ENCODE measurements at places on chromosomes 16 and 17.

GRCh38 chr16:52436339-52437276, 110.3 kb downstream of the TOX3 start:
- DNase-seq, result no peak

- DNase-seq, result no peak
Measured at GRCh38 chr17:2057760-2058585, 3.1 kb downstream of the HIC1 start.

DNA sequence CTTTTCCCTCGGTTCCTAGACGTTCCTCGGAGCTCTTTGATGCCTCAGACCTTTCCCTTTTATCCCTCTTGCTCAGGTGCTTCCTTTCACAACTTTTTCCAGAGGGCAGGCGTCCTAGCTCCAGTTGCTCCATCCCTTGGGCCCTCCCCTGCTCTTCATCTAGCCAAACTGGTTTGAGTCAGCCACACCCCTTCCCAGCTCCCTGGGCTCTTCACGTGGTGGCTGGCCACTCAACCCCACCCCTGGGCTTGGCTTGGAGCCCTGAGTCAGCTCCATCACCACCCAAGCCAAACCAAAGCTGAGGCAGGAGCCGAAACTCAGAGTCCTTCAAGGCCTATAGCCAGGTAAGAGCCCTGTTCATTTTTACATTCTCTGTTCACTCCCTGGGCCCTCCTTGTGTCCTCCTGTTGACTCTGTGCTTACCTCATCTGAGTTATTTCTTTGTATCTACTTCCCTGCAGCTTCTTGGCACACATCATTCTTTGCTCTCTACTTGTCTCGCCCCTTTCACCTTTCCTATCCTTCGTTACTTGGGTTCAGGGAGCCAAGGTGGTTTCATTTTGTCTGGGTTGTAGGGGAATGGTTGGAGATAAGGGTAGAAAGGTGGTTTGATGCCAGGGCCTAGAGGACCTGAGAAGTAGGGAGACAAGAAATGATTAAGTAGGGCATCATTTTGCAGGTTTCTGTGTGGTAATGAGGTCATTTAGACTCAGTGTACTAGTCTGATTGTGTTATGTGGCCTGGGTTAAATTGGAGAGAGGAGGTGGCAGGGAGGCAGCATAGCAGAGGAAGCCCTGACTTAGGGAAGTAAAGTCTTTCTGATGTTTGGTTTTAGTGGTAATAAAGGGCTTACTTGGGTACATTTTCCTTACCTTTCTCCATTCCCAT, 7.6 kb upstream of the PHKG2 start:
- DNase-seq, result no peak

GRCh38 chr17:73900516-73900915, 256.3 kb upstream of the SDK2 start:
- no peak for DNase-seq

GRCh38 chr17:81345228-81346089, 49.8 kb upstream of the BAHCC1 start:
- no peak for DNase-seq

- DNase-seq, result no peak
Measured at GRCh38 chr16:30533146-30533522, 1.5 kb downstream of the ZNF747 start.

DNA sequence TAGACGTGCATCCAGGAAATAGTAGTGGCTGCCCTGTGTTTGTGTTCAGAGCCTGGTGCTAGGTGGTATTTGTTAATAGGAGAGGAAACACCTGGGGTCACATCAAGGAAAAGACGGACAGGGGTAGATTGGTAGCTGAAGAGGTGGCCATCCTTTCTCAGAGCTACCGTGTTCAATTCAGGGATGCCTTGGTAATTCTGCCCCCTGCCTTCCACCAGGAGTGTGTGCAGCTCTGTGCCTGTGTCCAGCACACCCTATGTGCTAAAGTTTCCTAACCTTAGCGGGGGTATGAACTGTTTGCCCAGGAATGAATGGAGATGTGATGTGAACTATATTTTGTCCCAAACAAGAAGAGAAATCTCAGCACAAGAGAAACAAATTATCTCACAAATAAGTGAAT, 174.1 kb upstream of the MPHOSPH6 start:
- DNase-seq, result no peak

DNA sequence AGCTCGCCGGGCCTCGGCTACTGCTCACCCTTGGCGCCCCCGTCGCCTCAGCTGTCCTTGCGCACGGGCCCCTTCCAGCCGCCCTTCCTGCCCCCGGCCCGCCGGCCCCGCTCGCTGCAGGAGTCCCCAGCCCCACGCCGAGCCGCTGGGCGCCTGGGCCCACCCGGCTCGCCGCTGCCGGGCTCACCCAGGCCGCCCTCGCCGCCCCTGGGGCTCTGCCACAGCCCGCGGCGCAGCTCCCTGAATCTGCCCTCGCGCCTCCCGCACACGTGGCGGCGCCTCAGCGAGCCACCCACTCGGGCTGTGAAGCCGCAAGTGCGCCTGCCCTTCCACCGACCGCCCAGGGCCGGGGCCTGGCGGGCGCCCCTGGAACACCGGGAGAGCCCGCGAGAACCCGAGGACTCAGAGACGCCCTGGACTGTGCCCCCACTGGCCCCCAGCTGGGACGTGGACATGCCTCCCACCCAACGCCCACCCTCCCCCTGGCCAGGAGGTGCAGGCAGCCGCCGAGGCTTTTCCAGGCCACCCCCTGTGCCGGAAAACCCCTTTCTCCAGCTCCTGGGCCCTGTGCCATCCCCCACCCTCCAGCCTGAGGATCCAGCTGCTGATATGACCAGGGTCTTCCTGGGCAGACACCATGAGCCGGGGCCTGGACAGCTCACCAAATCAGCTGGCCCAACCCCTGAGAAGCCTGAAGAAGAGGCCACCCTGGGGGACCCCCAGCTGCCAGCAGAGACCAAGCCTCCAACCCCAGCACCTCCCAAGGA, 12.8 kb downstream of the MYO15A start:
- no peak for DNase-seq

- no peak for DNase-seq
Measured at GRCh38 chr16:28101533-28101890, 38.0 kb upstream of the GSG1L start.

DNA sequence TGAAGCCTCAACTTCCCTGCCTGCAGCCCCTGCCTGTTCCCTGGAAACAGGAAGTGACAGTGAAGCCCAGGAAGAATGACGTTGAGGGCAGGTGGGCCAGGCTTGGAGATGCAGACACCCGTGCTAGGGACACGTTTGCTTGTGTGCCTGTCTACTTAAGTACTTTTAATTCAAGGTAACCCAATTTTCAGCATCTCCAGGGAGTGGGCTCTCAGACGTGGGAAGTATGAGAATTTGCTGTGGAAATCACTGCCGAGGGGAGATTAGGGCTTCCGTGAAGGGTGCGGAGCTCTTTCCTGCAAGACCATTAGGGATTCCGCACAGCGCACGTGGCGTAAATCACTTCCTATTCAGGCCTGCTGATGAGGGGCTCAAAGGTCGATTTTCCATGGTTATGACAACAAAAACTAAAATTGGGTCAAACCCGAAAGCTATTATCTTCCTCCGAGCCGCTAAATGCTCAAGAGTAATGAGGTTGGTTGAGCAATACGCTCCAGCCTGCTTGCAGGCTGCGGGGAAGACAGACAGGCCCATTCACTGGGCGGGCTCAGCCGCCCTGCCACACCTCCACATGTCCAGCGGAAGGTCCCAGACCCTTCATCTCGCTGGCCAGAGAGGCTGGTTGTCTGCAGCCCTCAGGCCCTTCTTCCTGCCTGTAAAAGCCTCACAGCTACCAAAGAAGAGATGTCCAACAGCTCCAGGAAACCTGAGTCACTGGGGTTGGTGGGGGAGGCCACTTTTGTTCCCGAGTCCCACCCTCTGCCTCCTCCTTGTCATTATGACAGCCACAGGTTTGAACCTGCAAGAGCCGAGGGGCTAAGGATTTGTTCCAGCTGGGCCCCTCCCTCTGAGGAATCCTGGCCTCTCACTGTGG, 109.9 kb downstream of the RBFOX3 start:
- DNase-seq, result no peak

DNA sequence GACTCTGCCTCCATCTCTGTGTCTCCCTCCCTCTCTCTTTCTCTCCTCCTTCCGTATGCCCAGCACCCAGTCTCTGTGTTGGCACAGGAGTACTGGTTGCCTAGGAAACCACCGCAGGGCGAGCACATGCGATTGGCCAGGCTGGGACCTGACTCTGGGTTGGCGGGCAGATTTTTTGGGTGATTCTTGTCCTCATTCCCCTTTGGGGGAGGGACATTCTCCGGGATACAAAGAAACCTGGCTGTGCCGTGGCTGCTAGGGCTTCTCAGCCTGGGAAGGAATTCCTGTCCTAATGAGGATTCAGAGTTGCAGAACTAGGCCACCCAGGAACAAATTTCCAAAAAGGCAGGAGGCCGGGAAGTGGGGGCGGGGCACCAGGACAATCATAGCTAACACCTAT, 168.9 kb downstream of the SHISA9 start:
- no peak for DNase-seq

DNA sequence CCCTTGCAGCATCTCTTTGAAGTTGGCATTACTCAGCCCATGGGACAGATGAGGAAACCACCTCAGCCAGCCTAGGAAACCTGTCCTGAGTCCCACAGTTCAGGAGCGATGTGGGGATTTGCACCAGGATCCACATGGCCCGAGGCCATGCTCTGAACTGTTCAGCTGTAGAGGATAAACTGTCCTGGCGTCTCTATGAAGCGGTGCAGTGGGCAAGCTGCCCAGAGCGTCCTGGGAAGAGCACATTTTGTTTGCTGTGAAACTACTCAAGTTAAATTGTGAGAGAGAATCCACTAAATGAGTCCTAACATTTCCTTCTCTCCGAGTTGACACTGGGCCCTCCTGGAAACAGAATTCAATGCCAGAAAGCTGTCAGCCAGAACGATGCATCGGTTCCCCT, 276.6 kb upstream of the TNRC6C start:
- no peak for DNase-seq

GRCh38 chr16:86970279-86970678, 346.9 kb downstream of the C16orf95 start:
- DNase-seq, result no peak

GRCh38 chr17:9350080-9350479, 225.5 kb downstream of the STX8 start:
- DNase-seq, result peak; percentile 80

DNA sequence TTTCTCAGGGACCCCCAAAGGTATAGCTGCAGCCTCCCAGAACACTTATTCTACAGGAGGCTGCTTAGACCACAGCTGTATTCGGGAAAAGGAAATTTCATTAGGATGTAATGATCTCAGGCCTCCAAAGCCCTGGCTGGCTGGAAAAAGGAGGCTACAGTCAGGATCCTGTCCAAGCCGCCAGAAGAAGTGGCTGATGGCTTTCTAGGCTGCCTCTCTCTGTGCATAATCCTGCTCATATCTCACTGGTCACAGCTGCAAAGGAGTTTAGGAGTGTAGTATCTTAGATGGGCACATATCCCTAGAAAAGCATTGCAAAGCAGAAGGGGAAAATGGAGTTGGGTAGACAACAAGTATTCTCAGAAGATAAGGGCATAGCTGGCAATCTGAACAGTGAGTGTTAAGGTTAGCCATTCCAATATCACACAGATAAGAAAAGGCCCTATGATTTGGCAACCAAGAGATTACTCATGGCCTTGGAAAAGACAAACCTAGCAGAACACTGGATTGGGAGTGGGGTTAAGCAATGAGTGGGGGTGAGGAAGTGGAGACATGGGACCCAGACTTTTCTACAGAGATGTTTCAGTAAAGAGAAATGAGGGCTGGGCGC, 26.0 kb upstream of the PRKCA start:
- no peak for DNase-seq

- DNase-seq, result no peak
Measured at GRCh38 chr16:49085686-49086085, 196.0 kb downstream of the CBLN1 start.

- no peak for DNase-seq
Measured at GRCh38 chr17:17551361-17551760, 40.1 kb downstream of the PEMT start.

GRCh38 chr17:48175692-48176470, 68.3 kb downstream of the SNX11 start:
- peak; percentile 37 for DNase-seq

- no peak for DNase-seq
Measured at GRCh38 chr17:69588316-69588715, 173.8 kb downstream of the MAP2K6 start.

DNA sequence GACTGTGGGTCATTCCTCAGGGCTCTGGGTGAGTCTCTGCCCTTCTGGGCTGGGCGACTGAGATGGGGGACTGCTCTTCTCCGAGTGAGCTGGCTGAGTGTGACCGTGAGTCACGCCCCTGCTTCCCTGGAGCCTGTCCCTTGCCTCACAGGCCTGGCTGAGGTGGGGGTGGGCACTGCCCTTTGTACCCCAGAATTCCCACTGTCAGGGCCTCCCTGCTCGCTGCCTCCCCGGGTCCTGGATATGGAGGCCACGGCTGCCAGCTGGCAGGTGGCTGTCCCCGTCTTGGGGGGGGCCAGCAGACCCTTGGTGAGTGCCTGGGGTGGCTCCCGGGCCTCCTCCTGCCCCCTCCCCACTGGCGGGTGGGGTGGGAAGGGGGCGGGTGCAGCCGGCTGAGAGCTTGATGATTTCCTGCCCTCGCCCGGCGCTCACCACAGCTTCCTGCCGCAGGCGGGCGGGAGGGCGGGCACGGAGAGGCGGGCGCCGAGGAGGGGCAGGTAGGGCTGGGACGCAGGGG, at the start of gene LAT:
TSS of gene LAT (plus strand) at position 434 of the 517 bp plus-strand sequence. CDS start 366 bp downstream, outside the sequence.
- DNase-seq, result no peak

GRCh38 chr16:71402007-71402406, 39.8 kb downstream of the TLE7 start:
- DNase-seq, result no peak

GRCh38 chr16:6993544-6993943, 339.1 kb upstream of the RBFOX1 start:
- DNase-seq, result no peak

Measured in AG04449 (cell line).